Renal cortex interstitium (tissue), 15 donors: ENCODE measurements at places on chromosomes 3 and 15. TPM values are rescaled to one million over a fixed set of nuclear protein-coding genes. Genes with fewer than 3 reads are reported as not detected.

Gene GPR15
- not detected for polyA plus RNA-seq

Gene RYR3
- 12.5 TPM for polyA plus RNA-seq

Gene ADIPOQ
- polyA plus RNA-seq: not detected

- no peak for DNase-seq
Observed at GRCh38 chr3:41477399-41478014, 278.2 kb downstream of the CTNNB1 start.

DNA sequence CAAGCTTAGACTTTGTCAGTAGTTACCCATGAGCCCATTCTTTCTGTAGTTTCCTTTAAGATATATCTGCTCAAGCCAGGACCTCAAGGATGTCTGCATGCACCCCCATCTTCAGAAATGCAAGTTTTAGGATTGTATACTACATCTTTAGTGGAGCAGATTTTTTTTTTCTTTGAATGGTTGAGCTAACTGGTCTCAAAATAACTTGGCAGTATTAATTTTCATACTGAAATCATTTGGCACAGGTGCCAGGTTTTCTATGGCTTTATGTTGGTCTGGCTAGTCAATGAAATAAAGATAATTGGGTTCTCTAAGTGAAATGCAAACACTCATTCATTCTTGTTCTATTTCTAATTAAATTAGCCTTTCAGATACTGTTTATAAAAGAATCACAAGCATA is 108.9 kb downstream of the ATG7 start:
- no peak for DNase-seq

GRCh38 chr15:56017920-56018319 is 24.5 kb upstream of the NEDD4 start:
- DNase-seq: no peak

DNA sequence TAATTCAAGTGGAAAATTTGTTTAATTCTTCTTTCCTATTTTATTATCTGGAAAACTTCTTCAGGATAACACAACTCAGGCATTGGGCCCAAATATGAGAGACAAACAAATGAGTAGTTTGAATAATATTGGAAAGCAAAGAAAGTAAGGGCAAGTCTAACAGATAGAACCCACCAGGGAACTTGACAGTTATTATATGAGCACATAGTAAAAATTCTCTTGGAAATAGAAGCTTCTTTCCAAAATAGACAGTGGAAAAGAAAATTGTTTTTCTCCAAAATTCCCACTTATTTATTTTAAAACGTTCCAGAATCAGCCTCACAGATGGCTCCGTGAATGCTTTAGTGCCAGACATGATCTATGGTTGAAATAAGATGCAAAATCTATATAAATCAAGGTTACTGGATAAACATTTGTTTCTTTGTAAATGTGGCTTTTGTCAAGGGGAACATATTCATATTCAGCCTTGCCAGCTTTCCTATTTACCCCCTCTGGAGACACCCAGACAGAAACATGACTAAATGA is 23.9 kb downstream of the LDHAL6B start:
- DNase-seq: no peak

- DNase-seq: no peak
Observed at GRCh38 chr3:43693594-43693993, 2.9 kb downstream of the ABHD5 start.

DNA sequence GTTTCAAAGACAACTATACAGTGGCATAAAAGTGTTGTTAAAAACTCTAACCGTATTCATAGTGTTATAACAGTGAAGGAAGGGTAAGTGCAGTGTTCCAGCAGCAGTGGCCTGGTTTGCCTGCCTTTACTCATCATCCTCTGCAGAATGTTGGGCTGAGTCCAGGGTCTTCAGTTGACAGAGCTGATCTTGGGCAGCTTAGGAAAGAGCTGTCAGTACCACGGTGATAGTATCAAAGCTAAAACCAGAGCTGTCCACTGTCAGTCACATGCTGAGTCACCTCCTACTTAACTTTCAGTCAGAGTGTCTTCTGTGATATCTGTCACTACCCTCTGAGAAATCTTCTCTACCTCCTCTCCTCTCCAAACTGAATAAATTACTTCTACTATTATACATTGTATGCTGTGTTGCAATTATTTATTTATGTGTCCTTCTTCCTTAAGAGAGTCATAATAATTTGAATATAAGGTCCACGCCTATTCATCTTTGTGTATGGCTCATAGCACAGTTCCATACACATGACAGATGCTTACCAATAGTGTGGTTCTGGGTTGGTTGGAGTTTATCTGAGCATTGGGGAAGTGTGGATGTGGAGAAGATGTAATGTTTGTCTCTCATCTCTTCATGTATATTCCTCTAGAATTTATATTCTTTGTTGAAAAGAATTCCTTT is 242.1 kb downstream of the ZIC1 start:
- no peak for DNase-seq
